ENCODE measurements at places on chromosomes 4 and X. TPM values are rescaled to one million over a fixed set of nuclear protein-coding genes. Genes with fewer than 3 reads are reported as not detected.
A peak's percentile ranks its signal among the peaks of the same experiment; 100 is the strongest.

Gene ADGRL3
- not detected for total RNA-seq

Gene TMEM175
- 16.5 TPM for total RNA-seq

GRCh38 chrX:131792356-131792749 is 230.7 kb upstream of the STK26 start:
- no peak for DNase-seq
- H3K4me3 ChIP-seq: no peak overlapping the region
- no peak overlapping the region for H3K27ac ChIP-seq
- H3K27me3 ChIP-seq: no peaks in the 10 kb centered on the region
- no peaks in the 10 kb centered on the region for H3K4me1 ChIP-seq
- H3K36me3 ChIP-seq: no peaks in the 10 kb centered on the region

Gene CT47C1
- total RNA-seq: not detected

- H3K27ac ChIP-seq: no peak overlapping the region
- no peaks in the 10 kb centered on the region for H3K27me3 ChIP-seq
- DNase-seq: no peak
- H3K4me1 ChIP-seq: peaks cover 12% of the 10 kb centered on the region
Measured at GRCh38 chr4:142550965-142551364, 295.1 kb downstream of the INPP4B start.

GRCh38 chrX:67613366-67613765 is 69.5 kb downstream of the AR start:
- H3K27me3 ChIP-seq: no peaks in the 10 kb centered on the region
- H3K36me3 ChIP-seq: no peaks in the 10 kb centered on the region
- peaks cover 34% of the 10 kb centered on the region for H3K4me1 ChIP-seq
- H3K4me3 ChIP-seq: no peak overlapping the region
- H3K27ac ChIP-seq: peak overlapping the region; percentile 94

Measured in endothelial cell of umbilical vein (primary cell).